Activated CD8-positive, alpha-beta memory T cell treated with anti-CD3 and anti-CD28 coated beads, Interleukin-2, amount 50 U/mL, for 48 hours (primary cell): ENCODE measurements at places on chromosomes 3 and 15.

DNA sequence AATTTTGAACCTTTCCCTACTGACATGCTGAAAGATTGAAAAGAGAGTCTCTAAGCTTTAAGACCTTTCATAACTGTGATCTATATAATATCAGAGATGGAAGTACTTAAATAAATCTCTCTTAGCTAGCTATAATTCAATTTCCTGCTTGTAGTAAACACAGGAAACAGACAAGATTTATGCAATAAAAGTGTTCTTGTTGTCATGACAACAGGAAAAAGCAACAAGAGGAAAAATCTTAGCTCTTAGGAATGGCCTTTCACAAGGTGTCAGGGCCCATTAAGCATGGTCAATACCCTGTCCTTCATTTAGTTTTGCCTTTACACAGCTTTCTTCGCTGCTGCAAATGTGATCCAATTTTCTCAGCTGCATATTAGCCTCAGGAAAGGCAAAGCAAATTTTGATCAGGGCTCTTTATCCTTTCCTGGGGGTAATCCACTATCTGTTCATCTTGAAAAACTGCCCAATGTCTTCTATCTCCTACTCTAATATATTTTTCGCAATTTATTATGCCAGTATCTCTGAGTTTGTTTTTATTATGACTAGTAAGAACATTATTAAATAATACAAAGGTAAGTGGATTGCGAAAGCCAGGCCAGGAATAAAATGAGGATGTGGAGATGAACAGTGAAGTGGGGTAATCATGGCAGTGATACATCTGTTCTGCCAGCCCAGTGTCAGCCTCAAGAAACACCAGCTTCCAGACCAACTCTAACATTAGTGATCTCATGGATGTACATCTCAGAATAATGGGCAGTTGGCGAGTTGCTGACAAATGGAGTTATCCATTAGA is 28.7 kb downstream of the SIDT1 start:
- no peak for DNase-seq

DNA sequence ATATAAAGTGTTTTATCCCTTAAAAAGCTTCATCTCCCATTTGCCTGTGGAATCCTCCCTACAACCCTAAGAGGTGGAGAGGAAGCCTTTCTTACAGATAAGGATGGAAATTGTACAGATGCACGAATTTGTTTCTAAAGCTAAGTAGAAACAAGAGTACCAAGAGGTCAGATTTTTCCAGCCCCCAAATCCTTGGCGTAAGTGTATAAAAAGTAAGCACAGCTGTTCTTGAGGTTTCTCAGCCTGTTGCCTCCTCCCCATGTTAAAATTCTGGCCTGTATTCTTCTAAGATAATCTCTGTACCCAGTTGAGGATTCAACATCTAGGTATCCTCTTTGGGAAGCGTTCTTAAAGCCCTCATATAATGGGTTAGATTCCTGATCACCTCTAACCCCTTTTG is 34.9 kb downstream of the RAB7A start:
- DNase-seq, result no peak

DNA sequence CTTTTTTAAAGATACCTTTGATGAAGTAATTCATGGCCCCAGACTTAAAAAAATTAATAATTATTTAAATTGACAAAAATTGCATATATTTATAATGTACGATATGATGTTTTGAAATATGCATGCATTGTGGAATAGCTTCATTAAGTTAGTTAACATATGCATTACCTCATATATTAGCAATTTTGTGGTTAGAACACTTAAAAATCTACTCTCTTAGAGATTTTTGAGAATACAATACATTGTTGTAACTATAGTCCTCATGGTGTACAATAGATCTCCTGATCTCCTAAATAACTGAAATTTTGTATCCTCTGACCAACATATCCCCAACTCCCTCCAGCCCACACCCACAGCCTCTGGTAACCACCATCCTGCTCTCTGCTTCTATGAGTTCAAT is 104.1 kb downstream of the PEX5L start:
- DNase-seq, result no peak

GRCh38 chr15:29311696-29312095 is 42.1 kb upstream of the NSMCE3 start:
- DNase-seq, result no peak

DNA sequence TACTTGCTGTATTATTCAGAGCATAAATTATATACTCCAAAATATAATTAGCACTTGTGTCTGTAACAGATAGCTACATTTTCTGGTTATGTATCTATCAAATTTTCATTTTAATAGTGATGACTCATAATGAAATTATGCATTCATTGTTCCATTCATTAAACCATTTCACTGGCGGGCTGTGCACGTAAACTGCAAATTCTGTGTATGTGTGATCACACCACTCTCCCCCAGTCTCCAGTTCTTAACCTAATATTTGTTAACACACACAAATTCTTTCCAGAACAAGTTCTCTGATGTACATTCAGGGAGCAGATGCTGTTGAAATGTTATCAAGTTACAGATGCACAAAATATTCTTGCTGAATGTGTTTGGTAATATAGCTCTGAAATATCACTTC is 3.8 kb upstream of the KCNMB2 start:
- DNase-seq, result no peak

DNA sequence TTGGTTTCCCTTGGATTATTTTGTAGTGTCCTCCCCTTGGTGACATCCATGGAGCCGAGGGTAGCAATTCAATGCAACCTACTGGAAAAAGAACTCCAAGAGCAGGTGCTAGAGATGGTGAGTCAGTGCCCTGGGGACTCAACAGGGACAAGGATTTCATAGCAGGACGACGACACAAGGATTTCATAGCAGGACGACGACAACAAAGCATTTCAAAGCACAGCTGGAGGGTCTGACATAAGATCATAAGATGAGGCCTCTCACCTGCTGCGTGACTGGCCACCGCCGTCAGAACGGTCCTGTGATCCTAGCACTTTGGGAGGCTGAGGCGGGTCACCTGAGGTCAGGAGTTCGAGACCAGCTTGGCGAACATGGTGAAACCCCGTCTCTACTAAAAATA is 22.5 kb downstream of the NRROS start:
- no peak for DNase-seq

- DNase-seq, result no peak
These were observed 502 bp downstream of the NR1D2 start for GRCh38 chr3:23945663-23945912.

DNA sequence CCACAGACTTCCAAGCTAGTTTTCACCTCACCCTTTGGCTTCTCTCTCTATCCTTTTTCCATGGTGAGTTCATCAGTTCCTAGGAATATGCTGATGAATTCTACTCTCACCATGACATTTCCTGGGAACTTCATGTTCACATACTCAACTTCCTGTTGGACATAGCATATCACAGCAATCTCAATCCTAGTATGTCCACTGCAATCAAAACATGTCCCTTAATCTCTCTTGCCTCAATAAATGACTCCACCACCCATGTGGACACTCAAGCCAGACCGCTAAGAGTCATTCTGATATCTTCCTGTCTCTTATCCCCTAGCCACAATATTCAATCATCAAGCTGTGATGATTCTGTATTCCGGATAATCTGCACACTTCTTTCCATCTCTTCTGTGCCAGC is 66.7 kb upstream of the MME start:
- DNase-seq, result no peak

GRCh38 chr15:71743861-71744382 is 66.4 kb upstream of the NR2E3 start:
- DNase-seq, result peak; percentile 75

DNA sequence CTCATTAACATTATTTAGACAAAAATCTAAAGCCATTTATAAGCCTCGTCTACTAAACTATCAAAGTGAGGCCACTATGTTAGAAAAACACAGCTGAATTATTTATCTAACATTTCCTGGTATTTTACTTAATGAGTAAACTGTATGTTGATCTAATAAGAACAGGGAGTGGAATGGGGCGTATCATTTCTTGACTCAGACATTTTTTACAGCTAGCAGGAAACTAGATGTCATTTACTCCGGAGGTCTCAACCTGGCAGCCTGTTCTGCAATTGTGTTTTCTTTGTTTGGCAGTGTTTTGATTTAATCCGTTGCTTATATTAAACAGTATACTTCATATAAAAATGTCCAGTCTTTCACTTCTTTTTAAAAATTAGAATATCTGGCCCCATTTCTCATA is 79.1 kb upstream of the ABI3BP start:
- DNase-seq, result no peak

- DNase-seq, result no peak
These were observed 43.8 kb downstream of the GRIP2 start for GRCh38 chr3:14496351-14496750.

DNA sequence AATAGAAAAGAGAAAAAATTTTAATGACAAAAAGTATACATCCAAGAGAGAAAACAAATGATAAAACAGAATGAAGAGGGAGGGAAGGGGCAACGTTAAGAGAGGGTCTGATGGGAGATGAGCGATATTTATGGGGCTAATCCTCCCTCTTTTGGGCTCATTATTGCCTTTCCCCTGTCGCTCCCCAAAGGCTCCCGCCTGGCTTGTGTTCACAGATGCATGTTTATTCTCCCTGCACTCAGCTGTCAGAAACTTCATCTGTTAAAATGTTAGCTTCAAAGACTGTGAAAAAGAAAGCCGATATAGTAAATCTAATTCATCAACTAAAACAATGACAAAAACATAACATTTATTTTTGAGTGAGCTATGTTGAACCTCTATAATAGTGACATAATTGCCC is 74.3 kb downstream of the GABRB3 start:
- no peak for DNase-seq

DNA sequence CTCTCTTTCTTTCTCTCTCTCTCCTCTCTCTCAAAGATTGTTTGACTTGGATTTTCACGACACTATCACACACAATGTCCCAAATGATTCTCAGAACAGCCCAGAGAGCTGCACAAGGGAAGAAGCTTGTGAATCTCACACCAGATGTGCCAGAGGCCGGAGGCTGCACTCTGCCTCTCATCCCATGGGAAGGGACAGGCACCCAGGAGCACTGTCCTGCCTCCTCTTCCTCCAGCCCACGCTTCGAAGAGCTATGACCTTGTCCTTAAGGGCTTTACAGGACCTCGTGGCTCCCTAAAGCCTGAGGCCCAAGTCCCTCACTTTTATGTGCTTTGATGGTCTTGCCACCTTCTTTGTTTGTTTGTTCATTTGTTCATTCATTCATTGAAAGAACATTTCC is 267.6 kb downstream of the FAM43A start:
- no peak for DNase-seq

GRCh38 chr15:56128081-56128480 is 115.6 kb downstream of the RFX7 start:
- DNase-seq, result no peak

- DNase-seq, result no peak
These were observed 37.1 kb upstream of the ST3GAL6 start for GRCh38 chr3:98726084-98726483.

DNA sequence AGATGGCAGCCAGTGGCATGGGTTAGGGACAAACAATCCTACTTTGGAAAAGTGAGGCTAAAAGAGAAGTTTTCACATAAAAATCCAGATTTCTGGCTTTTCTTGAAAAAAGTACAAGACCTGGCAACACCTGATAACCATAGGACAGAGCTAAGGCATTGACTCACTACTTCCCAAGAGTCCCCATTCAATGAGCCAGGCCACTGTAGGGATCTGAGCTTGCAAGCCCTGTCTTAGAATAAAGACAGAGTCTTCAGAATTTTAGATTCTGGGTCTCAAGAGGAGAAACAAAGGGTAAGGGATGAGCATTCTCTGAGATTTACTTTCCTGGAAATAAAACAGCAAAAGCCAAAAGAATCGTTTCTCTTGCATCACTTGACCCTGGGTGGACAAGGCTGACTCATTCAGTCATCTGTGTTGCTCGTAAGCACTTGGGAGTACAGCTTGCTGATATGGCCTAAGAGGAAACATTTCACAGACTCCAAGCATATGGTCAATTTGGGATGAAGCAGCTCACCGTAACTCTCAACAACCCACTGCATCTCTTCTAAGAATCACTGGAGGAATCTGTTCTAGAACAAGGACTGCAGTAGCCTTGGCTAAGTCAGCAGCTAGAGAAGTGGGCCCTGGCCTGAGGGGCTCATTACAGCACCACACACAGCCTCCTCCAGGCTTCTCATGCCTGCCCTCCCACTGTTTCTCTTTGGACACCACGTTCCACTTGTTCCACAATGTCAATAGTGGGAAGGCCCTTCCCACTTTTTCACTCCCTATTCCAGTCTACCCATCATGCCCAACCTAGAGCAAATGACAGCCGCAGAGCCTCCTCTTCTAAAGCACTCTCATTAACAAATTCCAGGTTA is 86.2 kb downstream of the RFTN1 start:
- DNase-seq, result no peak

DNA sequence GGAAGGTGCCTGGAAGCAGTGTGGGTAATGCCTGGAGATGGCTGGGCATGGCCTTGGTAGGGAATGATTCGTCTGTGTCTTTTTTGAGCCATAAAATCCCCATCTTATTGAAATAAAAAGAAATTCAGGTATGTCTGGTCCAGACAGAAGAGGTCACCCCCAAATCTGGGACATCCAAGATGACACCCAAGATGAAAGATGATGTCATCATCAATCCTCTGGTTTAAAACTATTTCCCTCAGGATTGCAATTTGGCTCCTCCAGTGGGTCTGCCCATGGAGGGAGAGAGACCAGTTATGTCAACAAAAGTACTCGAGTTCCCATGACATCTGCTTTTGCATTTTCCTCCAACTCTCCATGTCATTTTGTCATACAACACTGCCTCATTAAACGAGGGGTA is 16.7 kb upstream of the CCR9 start:
- DNase-seq, result no peak

DNA sequence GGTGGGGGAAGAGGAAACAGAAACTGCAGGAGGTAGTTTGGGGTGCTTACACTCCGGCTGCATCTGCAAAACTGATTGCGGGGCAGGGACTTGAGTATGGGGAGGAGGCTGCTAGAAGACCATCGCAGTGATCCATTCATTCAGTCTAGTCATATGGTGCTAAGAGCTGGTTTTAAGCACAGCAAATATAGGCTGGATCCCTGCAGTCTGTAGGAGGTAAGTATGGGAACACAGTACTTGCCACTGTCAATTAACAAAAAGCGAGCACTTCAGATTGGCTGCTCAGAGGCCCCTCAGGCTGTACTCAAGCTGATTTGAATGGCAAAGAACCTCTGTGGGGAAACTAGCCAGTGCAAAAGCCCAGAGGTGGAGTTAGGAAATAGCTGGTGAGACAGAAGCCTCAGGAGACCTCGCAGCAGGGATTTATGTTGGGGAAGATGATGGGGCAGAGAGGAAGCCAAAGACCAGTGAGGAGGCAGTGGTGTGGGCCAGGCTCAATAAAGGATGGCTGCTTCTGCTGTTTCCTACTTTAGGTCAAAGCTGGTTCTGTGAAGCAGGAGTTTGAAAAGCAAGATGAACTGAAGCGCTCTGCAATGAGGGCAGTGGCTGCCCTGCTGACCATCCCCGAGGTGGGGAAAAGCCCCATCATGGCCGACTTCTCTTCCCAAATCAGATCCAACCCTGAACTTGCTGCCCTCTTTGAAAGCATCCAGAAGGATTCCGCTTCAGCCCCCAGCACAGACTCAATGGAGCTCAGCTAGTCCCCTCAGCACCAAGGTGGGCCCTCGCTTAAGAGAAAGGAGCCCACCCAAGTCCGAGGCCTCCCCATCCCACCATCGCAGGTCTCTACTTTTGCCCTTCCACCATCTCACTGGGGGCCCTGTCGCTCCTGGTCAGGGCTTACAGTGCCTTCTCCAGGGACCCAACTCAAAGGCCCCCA is 7.9 kb downstream of the RPL32 start:
- no peak for DNase-seq

GRCh38 chr15:39124553-39125171 is 456.2 kb upstream of the THBS1 start:
- no peak for DNase-seq
